Pulmonary artery endothelial cell (primary cell): ENCODE measurements at places on chromosomes 5 and 9. TPM values are rescaled to one million over a fixed set of nuclear protein-coding genes. Genes with fewer than 3 reads are reported as not detected.

DNA sequence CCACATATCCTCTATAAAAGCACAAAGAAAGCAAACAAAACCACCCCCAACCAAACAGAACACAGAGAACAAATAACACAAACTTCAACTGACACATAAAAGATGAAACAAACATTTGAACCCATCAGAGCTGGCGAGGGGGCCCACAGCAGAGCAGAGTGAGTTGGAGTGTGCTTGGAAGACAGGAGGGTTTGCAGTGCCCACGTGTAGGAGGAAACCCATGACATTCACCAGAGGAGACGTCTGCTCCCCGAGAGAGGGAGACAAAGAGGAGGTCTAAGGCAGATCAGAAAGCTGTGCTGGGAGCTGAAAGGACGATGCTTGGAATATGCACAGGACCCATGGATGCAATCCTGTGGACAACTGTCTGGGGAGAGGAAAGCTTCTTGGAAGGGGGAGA, 27.0 kb downstream of the MRPL36 start:
- no peak for DNase-seq

- DNase-seq: no peak
Measured at GRCh38 chr9:124733964-124734740, 37.0 kb downstream of the NR6A1 start.

Gene WNT8A
- not detected in 2 replicates for total RNA-seq

Gene NMRK1
- 21.8 and 32.9 TPM in 2 replicates for total RNA-seq

Gene DMRT3
- not detected in 2 replicates for total RNA-seq

Gene AKNA
- 5.4 and 6.1 TPM in 2 replicates for total RNA-seq

Gene TENT4A
- total RNA-seq: 9.1 and 12.6 TPM in 2 replicates

Gene SPATA31E1
- total RNA-seq: not detected in 2 replicates
